SK-N-MC (cell line): ENCODE measurements at places on chromosomes 7 and 10.
A peak's percentile ranks its signal among the peaks of the same experiment; 100 is the strongest.

DNA sequence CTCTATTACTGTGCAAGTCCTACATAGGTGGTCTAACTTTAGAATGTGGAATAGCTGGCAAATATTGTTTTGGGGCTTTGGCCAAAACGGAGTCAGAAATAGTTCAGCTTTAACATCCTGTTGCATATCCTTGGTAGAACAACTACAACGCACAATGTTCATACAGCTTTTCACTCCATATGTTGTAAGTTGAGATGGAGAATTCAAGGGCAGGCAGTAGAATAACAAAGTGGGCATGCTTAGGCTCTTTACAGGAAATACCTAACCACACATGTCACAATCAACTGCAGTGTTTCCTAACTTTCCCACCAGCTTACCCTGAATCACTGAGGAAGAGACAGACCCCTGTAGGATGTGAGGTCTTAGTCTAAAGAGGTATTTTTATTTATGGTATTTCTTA lies 122.3 kb downstream of the PPP1R3A start:
- DNase-seq = peak; percentile 64

DNA sequence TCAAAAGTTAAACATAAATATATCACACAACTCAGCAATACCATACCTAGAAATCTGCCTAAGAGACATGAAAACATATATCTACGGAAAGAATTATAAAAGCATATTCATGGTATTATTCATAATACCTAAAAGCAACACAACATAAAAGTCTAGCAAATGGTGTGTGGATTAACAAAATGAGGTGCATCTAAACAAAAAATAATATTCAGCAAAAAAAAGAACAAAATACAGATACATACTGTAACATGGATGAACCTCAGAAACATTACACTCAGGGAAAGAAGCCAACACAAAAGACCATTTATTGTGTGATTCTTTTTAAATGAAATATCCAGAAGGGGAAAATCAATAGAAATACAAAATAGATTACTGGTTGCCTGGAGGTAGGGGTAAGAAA lies 155.0 kb downstream of the IMMP2L start:
- DNase-seq = no peak

- no peak for DNase-seq
Observed at GRCh38 chr7:158018971-158019645, 568.5 kb downstream of the PTPRN2 start.

- DNase-seq = no peak
Observed at GRCh38 chr10:25851548-25851947, 82.5 kb upstream of the MYO3A start.

GRCh38 chr10:128861018-128861901 lies 605.8 kb upstream of the MGMT start:
- DNase-seq = no peak

- no peak for DNase-seq
Observed at GRCh38 chr10:16297642-16298041, 139.2 kb upstream of the PTER start.

DNA sequence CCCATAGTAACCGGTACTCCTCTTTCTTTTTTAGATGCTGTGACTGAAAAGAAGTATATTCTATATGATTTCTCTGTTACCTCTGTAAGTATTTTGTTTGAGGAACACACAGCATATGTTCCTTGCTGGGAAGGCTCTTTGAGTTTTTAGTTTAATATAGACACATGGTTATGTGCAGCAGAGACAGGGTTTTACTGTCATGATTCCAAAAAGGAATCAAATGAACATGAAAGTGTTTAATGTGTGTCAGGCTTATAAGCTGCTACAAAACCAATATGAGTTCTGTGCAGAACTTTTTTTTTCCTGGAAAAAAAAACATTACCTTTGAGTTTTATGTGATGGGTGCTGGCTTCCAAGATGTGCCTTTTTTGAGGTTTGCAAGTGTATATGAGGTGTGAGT lies 50.4 kb downstream of the MGAM2 start:
- no peak for DNase-seq

GRCh38 chr7:109073543-109073942 lies 503.9 kb downstream of the DNAJB9 start:
- no peak for DNase-seq

GRCh38 chr7:101814991-101815825 lies 2.2 kb upstream of the CUX1 start:
- DNase-seq = no peak

- no peak for DNase-seq
Observed at GRCh38 chr10:11197878-11198277, 180.2 kb downstream of the CELF2 start.

GRCh38 chr7:50864694-50865093 lies 82.0 kb upstream of the GRB10 start:
- no peak for DNase-seq

DNA sequence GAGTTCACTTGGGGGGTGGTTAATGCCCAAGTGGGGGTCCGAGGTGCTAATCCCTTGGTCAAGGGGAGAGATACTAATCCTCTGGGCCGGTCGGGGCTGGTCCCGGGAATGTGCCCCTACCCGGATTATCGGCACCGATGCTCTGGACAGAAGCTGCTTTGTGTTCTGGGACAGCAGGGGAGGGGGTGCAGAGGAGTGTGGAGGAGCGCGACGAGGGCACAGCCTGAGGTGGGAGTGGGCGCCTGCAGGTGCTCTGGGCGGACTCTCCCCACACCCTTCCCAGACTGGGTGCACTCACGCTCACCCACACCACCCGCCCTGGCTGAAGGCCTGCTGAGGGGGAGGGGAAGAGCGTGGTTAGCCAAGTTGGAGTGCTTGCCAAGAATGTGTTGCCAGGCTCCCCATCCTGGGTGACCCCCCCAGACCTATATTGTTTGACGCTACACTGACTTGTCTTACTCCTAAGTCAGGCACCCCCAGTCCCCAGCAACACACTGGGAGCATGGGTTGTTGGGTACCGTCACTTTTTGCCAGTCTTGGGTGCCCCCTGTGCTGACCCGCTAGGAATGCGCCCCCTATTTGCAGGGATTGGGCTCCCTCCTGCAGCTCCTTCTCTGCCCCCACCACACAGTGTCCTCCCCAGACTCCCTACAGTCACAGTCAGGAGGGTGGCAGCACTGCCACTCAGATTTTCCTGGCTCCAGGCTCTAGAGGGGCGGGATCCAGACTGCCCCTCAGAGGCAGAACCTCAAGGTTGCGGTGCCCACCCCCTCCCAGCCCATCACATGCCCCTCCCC lies 1.2 kb downstream of the SLC4A2 start:
- no peak for DNase-seq

DNA sequence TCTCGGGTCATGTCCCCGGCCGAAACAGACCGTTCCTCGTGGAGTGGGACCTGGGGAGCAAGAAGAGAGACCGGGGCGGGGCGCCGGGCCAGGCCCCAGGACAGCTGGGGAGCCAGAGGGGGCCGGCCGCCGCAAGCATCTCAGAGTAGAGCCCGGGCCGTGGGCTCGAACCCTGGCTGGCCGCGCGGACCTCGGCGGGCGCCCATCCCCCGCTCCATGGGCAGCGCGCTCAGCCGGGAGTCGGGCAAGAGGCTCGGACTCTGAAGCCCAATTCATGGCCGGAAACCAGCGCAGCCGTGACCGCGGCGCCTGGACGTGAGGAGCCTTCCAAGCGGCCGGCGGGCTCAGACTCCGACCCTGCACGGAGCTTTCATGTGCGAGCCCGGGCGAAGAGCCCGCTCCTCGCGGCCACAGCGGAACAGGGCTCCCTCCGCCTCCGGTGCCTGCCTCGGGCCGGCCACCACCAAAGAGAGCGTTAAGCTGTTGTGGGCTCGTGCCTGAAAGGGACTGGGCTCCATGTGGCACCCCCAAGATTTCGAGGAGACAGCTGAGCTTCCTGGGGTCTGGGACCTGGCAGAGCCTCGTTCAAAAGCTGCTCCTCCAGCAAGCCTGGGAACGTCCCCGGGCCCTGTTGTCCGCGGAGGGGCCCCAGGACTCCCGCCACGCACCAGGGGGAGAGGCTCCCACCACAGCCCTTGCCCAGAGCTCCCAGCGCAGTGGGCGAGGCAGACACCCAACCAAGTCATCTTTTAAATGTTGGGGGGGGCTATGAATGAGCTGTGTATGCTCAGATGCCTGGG lies 757 bp upstream of the GRID1 start:
- DNase-seq = no peak

DNA sequence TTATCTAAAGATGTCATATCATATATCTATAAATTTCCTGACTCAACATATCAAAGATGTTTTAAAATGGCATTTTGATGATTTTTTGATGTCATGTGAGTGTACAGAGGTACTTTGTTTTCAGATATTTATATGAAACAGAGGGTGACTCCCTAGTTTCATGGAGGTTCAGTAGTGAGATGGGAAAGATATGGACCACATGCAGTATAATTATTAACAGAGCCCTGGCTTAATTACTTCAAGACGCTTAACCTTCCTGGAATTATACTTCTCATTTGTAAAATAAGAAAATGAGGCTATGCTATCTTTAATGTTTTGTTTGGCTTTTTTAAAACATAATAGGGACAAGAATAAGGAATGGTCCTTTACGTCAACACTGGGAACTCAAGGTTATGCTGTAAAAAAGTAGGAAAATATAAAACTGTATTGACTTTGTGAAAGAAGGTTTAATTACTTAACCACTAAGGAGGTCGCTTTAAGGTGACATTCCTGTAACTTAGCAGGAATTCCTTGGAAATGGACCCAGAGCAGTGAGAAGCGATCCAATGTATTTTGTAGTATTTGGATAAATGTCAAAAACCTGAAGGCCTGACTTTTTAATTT lies 821.0 kb upstream of the IGFBP3 start:
- no peak for DNase-seq

DNA sequence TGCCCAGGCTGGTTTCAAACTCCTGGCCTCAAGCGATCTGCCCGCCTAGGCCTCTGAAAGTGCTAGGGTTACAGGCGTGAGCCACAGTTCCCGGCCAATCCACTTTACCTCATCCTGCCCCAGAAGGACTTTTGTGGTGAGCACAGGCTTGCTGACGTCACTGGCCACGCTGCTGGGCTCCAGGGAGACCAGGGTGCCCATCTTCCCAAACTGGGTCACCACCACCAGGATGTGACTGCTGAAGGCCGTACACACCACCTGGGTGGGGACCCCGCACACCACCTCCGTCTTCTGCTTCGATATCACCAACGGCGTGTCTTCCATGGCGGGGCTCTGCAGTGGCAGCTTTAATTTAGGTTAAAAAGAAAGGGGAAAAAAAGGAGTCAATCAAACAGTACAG lies 816 bp downstream of the PSMG3 start:
- no peak for DNase-seq

- no peak for DNase-seq
Observed at GRCh38 chr7:4139656-4140625, 542.2 kb upstream of the FOXK1 start.

DNA sequence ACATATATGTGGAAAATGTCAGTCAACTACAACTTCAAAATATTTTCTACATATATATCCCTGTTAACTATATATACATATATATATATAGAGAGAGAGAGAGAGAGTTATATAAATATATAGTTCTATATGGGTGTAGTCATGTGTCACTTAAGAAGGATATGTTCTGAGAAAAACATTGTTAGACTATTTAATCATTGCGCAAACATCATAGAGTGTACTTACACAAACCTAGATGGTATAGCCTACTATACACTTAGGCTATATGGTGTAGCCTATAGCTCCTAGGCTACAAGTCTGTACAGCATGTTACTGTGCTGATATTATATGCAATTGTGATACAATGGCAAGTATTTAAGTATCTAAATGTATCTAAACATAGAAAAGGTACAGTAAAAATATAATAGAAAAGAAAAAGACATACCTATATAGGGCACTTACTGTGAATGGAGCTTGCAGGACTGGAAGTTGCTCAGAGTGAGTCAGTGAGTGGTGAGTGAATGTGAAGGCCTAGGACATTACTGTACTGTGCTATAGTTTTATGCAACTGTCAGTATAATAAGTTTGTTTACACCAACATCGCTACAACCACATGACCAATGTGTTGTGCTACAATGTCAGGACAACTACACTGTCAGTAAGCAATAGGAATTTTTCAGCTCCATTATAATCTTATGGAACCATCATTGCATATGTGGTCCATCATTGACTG lies 18.0 kb upstream of the FGL2 start:
- no peak for DNase-seq

GRCh38 chr10:109933984-109934565 lies 10.8 kb upstream of the XPNPEP1 start:
- no peak for DNase-seq

GRCh38 chr7:111192614-111193413 lies 101.9 kb downstream of the LRRN3 start:
- DNase-seq = no peak

DNA sequence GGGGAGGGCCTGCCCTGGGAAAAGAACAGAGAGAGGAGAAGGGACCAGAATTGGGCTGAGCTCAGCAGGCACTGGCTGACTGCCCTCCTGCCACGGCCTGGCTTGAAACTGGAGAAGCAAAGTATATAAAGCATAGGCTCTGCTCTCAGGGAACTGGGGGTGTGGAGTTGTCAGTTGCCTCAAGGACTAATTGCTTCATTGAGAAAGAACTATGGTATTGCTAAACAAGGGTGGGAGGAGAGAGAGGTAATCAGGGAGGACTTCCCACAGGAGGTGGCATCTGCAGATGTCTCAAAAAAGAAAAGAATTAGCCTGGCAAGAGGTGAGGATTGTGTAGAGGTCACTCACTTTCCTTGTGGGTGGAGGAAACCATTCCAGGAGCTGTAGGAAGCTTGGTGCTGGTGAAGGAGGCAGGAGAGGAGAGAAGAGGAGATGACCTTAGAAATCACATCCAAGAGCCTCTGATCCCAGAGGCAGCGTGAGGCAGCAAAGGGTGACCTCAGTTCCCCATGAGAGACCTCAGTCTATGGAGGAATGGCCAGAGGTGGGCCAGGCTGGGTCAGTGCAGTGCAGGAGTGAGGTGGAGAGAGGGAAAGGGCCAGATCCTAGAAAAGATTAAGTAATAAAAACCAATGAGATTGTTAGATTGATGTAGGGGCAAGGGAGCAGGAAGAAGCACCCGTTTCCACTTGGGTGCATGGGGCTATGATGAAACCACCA lies 2.4 kb downstream of the PILRB start:
- DNase-seq = no peak

GRCh38 chr7:106166651-106167342 lies 54.7 kb upstream of the SYPL1 start:
- DNase-seq = peak; percentile 67
